ENCODE measurements at places on chromosomes 11 and 22.

GRCh38 chr11:17498475-17498874 is 21.8 kb upstream of the ABCC8 start:
- DNase-seq, result no peak

DNA sequence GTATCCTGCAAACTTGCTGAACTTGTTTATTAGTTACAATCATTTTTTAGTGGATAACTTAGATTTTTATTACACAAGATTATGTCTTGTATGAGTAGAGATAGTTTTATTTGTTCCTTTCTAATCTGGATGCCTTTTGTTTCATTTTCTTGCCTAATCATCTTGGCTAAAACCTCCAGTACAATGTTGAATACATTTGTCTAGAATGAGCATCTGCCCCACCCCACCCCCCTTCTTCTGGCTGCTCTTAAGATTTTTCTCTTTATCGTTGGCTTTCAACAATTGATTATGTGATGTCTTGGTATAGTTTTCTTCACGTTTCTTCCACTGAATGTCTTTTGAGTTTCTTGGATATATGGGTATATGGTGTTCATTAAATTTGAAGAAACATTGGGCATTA is 37.3 kb upstream of the TUB start:
- DNase-seq, result no peak

DNA sequence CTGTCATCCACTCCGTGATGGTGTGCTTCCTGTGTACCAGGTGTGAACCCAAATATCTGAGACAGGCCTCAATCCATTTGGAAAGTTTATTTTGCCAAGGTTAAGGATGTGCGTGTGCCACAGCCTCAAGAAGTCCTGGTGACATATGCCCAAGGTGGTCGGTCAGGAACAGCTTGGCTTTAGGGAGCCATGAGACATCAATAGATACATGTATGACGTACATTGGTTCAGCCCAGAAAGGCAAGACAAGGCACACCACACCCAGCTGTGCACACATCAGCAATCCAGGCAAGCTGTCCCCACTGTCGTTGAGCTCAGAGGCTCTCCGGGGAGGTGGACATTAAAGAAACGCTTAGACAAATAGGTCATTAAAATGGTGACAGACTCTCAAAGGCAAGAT is 56.8 kb upstream of the SHANK2 start:
- no peak for DNase-seq

GRCh38 chr11:96264364-96264763 is 78.6 kb downstream of the MAML2 start:
- no peak for DNase-seq
